ENCODE measurements at places on chromosomes 3 and 15.

DNA sequence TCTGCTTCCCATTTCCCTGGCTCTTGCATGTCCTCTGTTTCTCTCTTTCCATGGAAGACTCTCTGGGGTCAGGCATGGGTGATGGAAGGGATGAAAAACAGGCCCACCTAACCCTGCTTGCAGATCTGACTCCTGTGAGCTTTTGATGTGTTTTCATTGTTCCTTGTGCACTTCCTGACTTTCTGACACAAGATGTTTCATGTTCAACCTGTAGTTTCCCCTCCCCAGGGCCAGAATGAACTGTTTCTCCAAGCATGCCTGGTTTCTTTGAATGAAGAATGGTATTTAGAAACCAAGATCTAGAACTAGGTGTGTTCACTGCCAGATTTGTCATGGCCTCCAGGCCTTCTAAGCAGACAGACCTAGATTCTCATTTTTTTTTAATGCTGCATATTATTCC is 36.1 kb upstream of the CRTC3 start:
- DNase-seq: no peak

DNA sequence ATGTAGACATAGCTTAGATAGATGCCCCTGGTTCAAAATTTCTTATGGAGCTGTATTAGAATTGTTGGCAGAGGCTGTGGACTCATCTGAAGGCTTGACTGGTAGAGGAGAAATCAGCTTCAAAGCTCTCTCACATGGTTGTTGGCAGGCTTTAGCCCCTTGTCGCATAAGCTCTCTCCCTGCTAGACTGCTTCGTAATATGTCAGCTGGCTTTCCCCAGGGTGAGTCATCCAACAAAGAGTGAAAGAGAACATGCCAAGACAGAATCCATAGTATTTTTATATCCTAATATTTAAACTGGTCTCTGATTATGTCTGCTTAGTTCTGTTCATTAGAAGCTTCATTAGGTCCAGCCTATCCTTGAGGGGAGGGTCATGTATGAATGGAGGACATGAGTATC is 427.4 kb upstream of the NAALADL2 start:
- no peak for DNase-seq

GRCh38 chr3:50122661-50123391 is 32.3 kb upstream of the SEMA3F start:
- no peak for DNase-seq

DNA sequence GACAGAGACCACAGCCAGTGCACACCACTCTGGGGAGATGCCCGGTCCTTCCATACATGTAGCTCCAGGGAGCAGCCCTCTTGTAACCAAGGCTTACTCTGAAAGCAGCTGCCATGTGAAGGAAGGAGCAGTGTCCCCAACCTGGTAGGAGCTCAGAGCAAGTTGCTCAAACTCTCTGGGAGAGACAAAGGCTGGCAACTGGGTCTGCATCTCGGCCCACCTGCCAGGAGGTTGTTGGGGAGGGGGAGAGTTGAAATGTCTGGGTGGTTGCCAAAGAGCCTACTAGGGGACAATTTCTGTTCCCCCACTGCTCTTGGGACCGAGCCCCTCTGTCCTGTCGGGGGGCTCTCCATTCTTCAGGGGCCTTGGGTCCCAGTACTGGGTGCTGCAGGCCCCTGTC is 309.9 kb downstream of the TLE3 start:
- no peak for DNase-seq

GRCh38 chr15:82999905-83000671 is 11.4 kb downstream of the C15orf40 start:
- DNase-seq: peak; percentile 71

DNA sequence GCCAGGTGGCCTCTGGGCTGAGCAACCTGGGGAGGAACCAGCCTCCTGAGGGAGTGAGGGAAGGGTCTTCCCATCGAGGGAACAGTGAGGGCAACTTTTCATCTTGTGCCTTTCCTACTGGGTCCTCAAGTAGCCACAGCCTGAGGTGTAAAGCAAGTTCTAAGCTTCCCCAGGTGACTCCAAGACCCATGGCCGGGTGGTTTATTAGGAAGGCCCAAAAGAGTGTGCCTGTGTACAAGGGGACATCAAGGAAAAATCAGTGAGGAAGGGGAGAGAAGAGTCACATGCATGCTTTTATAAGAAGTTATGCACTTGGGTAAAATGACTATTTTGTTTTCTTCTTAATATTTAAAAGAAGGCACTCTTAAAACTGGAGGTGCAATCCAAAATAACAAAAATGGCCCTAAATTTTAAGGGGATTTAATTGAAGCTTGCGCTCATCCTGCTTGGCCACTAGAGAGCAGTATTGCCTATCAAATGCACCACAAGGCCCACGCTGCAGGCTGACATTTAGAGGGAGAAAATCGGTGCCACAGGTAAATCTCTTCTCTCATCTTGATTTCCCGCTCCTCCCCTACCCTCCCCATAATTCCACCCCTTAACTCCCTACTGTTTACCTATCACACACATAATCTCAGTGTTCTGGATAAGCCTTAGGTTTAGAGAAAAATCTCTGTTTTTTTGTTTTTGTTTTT is 6.7 kb downstream of the NANOGP8 start:
- DNase-seq: peak; percentile 75

DNA sequence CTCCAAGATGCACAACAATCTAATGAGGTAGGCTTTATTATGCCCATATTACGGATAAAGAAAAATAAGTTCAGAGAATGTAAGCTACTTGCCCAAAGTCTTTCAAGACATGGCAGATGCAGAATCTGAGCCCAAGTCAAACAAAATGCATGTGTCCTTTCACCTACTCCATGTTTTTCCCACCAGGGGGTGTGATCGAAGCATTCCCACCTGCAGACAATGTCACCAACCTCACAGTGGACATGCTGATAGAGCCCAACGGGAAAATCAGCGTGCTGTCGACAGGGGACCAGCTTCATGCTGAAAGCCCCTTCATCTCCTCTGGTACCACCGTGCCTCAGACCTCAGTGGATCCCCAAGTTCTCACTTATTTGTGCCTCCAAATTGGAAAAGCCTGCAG is 99.8 kb upstream of the C15orf61 start:
- no peak for DNase-seq

- no peak for DNase-seq
Observed at GRCh38 chr3:50635066-50635465, 18.1 kb downstream of the MAPKAPK3 start.

DNA sequence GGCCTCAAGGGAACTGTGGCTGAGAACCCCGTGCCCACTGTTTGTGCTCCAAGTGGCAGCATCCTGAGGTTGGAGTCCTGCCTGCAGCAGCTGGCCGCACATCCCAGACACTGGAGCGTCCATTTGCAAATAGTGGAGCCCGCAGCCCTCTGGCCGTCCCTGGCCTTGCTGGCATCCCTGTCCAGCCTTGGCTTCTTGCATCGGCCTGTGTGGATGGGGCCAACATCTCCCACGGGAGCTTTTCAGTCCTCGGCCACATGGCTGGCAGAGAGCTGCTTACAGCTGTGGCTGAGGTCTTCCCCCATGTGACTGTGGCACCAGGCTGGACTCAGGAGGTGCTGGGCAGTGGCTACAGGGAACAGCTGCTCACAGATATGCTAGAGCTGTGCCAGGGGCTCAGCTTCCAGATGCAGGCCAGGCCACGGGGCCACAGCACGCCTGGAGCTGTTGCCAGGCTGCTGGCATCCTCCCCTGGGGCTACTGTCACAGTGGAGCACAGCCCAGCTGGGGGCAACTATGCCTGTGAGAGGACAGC is 71.2 kb downstream of the FAM43A start:
- DNase-seq: no peak

- DNase-seq: no peak
Observed at GRCh38 chr3:149983628-149984027, 12.9 kb upstream of the PFN2 start.

DNA sequence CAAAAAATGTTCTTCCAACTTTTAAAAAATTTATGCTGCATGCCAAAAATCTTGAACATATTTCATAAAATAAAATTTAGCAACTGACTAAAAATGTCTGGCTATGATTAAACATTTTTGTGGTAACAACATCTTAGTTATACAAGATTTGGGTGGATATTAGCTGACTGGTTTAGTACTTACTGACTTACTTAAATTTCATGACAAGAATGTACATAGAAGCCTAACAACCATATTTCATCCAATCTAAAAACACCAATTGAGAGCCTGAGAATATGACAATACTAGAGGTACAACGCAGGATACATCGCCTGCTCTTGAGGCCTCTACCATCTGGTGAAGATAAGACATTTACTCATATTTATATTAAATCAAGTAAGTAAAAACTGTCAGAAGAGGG is 34.6 kb downstream of the GNB4 start:
- DNase-seq: no peak

DNA sequence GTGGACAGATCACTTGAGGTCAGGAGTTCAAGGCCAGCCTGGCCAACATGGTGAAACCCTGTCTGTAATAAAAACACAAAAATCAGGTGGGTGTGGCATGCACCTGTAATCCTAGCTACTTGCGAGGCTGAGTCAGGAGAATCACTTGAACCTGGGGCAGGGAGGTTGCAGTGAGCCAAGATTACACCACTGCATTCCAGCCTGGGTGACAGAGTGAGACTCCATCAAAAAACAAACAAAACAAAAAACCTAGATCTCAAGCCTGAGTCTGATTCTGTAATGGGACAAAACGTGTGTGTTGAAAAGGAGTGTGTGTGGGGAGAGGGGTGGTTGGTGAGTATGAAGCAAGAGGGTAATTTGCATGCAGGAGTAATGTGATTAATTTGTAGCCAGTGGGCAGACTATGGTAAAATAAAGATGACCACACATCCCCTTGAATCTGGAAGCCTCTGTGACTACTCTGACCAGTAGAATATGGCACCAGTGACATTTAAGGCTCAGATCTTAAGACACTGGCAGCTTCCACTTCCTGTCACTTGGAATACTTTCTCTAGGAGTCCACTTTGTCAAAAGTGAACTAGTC is 18.4 kb upstream of the OPA1 start:
- DNase-seq: no peak

GRCh38 chr3:124078953-124079911 is 87.3 kb upstream of the ROPN1 start:
- DNase-seq: peak; percentile 67

DNA sequence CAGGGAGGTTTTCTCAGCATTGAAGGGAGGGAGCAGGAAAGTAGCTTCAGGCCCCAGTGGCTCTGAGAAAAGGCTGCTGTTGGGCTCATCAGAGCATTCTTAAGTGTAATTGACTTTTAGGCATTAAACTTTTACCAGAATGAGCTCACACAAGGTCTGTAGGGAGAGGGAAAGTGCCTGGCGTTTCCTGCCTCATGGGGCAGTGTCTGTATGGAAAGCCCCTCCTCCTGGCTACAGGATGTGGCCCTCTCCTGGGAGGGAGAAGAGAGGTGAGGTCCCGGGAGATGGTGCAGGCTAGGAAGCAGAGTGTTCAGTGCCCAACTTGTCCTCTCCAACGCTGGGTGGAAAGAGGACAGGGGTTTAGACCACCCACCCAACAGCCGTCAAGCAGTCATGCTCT is 21.3 kb upstream of the SCN10A start:
- DNase-seq: no peak

DNA sequence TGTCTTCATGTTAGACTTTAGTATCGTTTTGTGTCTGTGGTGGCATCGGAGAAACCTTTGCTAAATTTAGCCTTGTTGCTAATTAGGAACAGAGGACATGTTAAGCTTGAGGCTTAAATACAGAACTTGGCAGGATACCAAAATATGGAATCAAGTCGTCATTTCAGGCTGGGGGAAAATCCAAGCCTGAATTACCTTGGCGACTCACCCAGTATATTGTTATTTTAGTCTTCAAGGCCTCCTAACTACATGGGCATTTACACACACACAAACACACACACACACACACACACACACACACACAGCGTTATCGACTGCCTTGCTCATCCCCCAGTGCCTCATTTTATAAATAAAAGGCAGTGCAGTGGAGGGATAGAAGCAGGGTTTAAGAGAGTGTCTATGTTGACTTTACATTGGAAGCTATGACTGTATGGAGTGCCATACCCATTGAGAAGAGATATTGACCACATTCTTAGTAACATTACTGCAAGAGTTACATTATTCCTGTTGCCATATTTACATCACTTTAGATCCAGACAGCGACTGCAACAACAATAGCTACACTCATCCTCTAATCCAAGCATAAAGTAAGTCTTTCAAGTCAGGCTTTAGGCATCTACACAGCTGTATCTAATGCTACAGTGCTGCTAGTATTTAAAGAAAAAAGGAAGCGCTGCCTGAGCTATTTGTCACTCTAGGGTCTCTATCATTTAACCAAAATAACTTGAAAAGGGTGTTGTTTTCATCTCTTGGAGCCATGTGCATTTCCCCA is 210.8 kb upstream of the SEMA6D start:
- peak; percentile 39 for DNase-seq

All from dermis blood vessel endothelial cell (primary cell).